ENCODE measurements at places on chromosomes 11 and 22. TPM values are rescaled to one million over a fixed set of nuclear protein-coding genes. Genes with fewer than 3 reads are reported as not detected.

The NAALAD2 gene
- 1.8 TPM for total RNA-seq

The SPON1 gene
- 0.22 TPM for total RNA-seq

The RNF215 gene
- 24.5 TPM for total RNA-seq

The SOX10 gene
- 2.4 TPM for total RNA-seq

The TNNT3 gene
- total RNA-seq: not detected

The OR2AT4 gene
- not detected for total RNA-seq

The POLA2 gene
- total RNA-seq: 37.7 TPM

The HBG2 gene
- total RNA-seq: not detected

The RAB30 gene
- total RNA-seq: 4.8 TPM

The CARS1 gene
- total RNA-seq: 82.5 TPM

The NFAM1 gene
- 0.68 TPM for total RNA-seq

The APOBEC3A gene
- not detected for total RNA-seq

The TEAD1 gene
- total RNA-seq: 75.1 TPM

The ARHGAP20 gene
- total RNA-seq: 0.04 TPM

The ABCG4 gene
- total RNA-seq: 1.2 TPM

The CDC45 gene
- total RNA-seq: 32.7 TPM

The TECTA gene
- total RNA-seq: 0.66 TPM

The IFT27 gene
- 43.4 TPM for total RNA-seq

The CCDC89 gene
- not detected for total RNA-seq

The MMP27 gene
- not detected for total RNA-seq

The CHADL gene
- 1.3 TPM for total RNA-seq

The ISX gene
- not detected for total RNA-seq

The MPEG1 gene
- not detected for total RNA-seq

The OR1S1 gene
- not detected for total RNA-seq

The JAML gene
- 0.35 TPM for total RNA-seq

The DRD4 gene
- total RNA-seq: 6.2 TPM

The OR4C13 gene
- total RNA-seq: not detected

The KRTAP5-8 gene
- total RNA-seq: not detected

The ANO3 gene
- total RNA-seq: not detected

All from H9 (cell line).